ENCODE measurements at places on chromosomes 4 and X. TPM values are rescaled to one million over a fixed set of nuclear protein-coding genes. Genes with fewer than 3 reads are reported as not detected.

EREG gene
- not detected for polyA plus RNA-seq

AMTN gene
- polyA plus RNA-seq = not detected

ZNF718 gene
- polyA plus RNA-seq = 4.7 TPM

DUX4 gene
- polyA plus RNA-seq = not detected

ATOH1 gene
- polyA plus RNA-seq = not detected

MMGT1 gene
- polyA plus RNA-seq = 7.7 TPM

GRID2 gene
- not detected for polyA plus RNA-seq

NKX1-1 gene
- not detected for polyA plus RNA-seq

SULT1B1 gene
- polyA plus RNA-seq = 13.3 TPM

FAM120C gene
- 7.2 TPM for polyA plus RNA-seq

SMIM10 gene
- polyA plus RNA-seq = not detected

GALNT7 gene
- polyA plus RNA-seq = 5.6 TPM

GPC3 gene
- 3.9 TPM for polyA plus RNA-seq

STPG2 gene
- polyA plus RNA-seq = 0.09 TPM

USP17L12 gene
- not detected for polyA plus RNA-seq

JCHAIN gene
- 0.17 TPM for polyA plus RNA-seq

SERPINA7 gene
- polyA plus RNA-seq = not detected

TEC gene
- polyA plus RNA-seq = 1.4 TPM

PLP2 gene
- 119 TPM for polyA plus RNA-seq

BRS3 gene
- not detected for polyA plus RNA-seq

FAAH2 gene
- 1.9 TPM for polyA plus RNA-seq

All from naive thymus-derived CD8-positive, alpha-beta T cell (primary cell).